Activated CD4-positive, CD25-positive, alpha-beta regulatory T cell treated with anti-CD3 and anti-CD28 coated beads, Interleukin-2, amount 50 U/mL, for 24 hours (primary cell): ENCODE measurements at places on chromosomes 3 and 15.

- ATAC-seq = no peak
These were observed 6.0 kb downstream of the WNT5A start for GRCh38 chr3:55480911-55481743.

DNA sequence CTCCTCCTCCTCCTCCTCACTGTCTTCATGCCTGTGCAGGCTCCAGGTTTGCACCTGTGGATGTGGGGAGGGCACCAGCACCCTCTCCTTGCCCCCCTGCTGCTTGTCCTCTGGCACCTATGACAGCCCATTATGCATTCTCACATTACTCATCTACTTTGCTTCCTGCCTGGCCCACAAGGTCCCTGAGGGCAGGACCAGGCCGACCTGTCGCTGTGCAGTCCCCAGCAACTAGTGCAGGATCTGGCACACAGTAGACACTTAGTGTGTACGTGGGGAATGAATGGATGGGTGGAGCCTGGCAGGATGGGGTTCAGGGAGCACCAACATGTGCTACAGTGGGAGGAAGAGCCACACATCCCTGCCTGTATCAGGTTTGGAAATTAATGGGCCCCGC, 58.3 kb upstream of the TMEM115 start:
- no peak for ATAC-seq

GRCh38 chr15:67365994-67366393, 111.4 kb downstream of the IQCH start:
- ATAC-seq = no peak

- no peak for ATAC-seq
These were observed 18.7 kb downstream of the ATP13A3 start for GRCh38 chr3:194468086-194468485.

- no peak for ATAC-seq
These were observed 41.3 kb upstream of the ZBED2 start for GRCh38 chr3:111636366-111636885.

DNA sequence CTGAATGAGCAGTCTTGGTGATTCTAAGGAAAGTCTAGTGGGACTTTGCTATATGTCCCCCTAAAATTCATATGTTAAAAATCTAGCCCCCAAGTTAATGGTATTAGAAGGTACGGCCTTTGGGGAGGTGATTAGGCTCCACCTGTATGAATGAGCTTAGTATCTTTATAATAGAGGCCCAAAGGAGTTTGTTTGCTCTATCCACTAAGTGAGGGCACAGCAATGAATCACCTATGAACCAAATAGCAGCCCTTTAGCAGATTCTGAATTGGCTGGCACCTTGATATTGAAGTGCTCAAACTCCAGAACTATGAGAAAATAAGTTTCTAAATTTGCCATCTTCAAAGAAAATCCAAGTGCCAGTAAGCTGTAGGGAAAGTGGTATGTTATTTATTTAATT, 187.9 kb downstream of the SUCNR1 start:
- no peak for ATAC-seq
